ENCODE measurements at places on chromosomes 2 and 18.

DNA sequence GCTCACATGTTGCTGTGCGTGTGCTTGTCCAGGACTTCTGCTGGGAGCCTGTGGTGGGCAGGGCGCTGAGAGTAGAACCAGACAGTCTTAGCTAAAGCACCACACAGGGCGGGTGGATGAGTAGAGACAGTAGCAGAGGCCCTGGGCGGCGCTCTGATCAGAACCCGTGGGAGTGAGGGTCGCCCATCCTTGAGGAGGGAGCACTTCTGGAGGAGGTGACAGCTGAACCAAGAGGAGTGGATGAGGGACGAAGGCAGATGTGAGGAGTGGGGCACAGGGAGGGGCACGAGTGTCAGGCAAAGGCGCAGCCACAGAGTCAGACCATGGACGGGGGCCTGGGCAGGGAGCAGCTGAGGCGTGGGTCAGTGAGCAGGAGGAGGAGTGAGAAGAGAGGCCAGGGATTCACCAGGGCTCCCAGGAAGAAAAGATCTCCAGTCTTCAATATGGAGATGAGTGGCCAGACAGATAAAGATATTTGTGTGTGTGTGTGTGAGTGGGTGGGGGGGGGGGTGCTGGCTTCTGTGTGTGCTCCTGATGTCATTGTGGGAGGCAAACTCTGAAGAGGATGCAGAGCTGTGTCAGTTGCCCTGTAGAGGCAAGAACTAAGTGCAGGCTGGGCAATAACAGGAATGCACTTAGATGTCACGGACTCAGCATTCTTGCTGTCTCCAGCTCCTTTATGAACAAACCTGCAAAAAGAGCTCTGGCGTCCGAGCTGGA lies 79.6 kb downstream of the TPO start:
- DNase-seq: no peak

- DNase-seq: no peak
Observed at GRCh38 chr18:7590826-7591560, 23.9 kb downstream of the PTPRM start.

DNA sequence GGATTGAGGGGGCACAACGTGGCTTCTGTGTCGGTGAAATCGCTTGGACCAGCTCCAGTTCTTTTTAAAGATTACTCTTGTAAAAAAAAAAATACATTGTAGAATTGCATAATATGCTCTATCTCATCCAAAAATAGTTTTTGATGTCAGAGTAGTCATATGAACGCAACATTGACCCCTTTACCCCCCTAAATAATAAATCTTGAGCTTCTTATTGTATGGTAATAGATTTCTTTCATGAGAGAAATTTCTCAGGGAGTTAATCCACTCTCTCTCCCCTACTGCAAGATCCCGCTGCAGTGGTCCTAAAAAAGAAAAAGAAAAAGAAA lies 50.2 kb upstream of the PAIP2B start:
- DNase-seq: no peak

GRCh38 chr2:121976926-121977325 lies 221.5 kb downstream of the TSN start:
- DNase-seq: no peak

- no peak for DNase-seq
Observed at GRCh38 chr2:128270672-128271596, 47.7 kb downstream of the HS6ST1 start.

- no peak for DNase-seq
Observed at GRCh38 chr2:147792966-147793617, 51.7 kb upstream of the ACVR2A start.

DNA sequence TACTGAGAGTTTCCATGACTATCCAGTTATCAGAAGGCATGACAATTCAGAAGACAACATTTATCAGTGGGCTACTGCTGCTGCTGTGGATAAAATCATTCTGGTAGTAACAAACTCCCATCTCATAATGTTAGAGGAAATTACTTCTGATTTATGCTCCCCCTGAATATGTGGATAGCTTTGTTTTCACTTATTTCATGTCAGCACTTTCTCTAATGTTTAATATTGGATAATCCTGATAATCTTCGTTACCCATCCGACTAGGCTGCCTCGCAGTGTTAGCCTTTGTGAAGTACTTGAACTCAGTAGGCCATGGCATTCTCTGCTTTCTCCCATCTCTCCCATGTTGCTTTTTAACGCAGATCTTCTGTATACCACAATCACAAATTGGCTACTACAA lies 28.4 kb downstream of the COX7A2L start:
- DNase-seq: no peak

DNA sequence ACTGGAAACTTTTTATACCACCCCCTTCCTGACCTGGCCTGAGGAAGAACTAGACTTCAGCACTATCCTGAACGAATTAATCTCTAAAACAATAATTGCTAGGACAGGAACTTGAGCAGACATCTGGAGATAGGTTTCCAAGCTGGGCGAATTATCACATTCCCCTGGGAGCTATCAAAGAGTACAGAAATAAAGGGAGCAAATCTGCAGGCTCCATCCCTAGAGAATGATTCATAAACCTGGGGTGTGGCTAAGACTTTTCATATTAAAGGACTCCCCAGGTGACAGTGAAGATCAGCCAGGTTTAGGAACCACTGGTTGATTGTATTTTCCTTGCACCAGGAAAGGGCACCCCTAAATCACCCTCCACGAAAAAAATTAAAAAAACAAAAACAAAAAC lies 105.6 kb upstream of the NOL4 start:
- DNase-seq: no peak

GRCh38 chr2:112712903-112713584 lies 7.8 kb upstream of the NT5DC4 start:
- no peak for DNase-seq

GRCh38 chr2:71930049-71930681 lies 217.5 kb downstream of the CYP26B1 start:
- no peak for DNase-seq

DNA sequence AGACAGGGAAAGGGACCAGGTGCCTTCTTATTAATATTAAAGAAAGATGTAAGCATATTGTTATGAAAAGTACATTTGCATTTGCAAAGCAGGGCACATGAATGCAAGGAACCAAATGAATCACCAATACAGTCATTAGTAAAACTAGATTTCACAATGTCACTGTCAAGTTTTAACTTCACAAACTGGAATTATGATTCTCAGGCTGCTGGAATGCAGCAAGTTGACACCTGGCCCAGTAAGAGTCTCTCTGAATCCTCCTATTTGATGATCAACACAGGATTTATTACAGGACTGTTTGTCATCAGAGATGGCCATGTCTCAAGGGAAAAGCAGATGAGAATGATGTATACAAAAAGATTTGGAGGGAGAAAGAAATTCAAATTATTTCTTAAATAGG lies 72.9 kb upstream of the STK39 start:
- no peak for DNase-seq

- no peak for DNase-seq
Observed at GRCh38 chr2:219687882-219688559, 60.6 kb downstream of the SLC4A3 start.

DNA sequence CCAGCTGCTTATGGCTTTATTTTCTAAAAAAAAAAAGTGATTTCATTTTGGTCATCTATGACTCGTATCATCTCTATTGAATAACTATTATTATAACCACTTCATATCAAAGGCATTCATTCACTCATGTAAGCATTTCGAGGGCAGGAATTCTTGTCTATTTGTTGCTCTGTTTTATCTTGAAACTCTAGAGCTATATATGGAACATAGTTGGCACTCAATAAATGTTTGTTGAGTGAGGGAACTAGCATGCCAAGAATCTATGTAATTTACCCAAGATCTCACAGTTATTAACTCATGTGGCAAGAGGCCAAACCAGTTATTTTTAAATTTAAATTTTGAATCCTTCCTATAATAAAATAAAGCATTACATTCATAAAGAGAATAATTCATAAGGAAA lies 470.1 kb downstream of the TMX3 start:
- no peak for DNase-seq

DNA sequence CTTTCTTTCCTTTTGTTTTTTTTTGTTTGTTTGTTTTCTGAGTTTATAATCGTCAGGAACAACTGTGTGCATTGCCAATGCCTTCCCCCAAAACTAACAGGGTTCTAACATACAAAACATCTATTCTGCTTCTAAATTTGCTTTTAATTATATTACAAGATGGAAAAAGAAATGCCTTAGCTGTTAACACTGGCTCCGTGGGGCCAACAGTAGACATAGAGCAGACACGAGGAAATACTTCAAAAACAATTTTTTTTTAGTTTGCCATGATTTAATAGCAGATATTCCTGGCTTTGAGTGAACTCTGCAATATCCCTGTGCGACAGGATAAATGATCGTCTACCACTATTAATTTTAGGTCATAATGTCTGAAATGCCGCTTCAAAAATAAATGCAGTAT lies 153.3 kb upstream of the HNRNPA3 start:
- no peak for DNase-seq

DNA sequence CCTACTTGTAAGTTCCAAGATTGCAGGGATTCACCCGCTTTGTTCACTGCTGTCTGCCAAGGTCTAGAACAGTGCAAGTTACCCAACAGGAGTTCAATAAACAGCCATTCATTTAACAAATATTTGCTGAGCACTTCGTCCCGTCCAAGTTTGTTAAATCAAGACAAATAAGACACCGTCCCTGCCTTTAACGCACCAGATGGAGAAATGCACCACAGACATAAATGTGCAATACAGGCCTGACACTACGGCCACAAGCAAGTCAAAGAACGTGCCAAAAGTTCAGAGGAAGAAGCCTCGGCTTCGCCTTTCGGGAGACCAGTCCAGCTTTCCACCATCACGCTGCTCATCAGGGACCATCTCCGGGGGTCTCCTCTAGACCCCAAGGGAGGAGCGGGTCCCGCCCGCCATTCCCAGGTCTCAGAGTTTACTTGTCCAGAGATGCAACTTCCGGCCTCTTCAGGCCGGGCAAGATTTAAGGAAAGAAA lies 429 bp downstream of the C2orf76 start:
- no peak for DNase-seq

DNA sequence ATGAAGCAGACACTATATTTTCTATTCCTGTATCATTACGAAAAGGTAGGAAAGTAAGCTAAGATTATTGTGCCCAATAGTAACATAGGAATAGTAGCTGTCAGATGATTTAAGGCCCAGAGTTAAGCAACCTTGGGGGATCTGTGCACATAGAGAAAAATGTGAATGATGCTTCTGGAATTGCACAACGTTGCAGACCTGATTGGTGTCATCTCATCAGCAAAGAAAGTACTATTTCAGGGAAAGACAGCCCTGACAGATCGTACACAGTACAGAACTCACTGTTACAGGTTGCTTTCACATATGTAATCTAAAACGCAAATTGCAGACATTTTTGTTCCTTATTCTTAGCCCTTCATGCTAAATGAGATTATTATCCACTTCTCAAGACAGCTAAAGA lies 535.9 kb downstream of the TRIB2 start:
- no peak for DNase-seq

DNA sequence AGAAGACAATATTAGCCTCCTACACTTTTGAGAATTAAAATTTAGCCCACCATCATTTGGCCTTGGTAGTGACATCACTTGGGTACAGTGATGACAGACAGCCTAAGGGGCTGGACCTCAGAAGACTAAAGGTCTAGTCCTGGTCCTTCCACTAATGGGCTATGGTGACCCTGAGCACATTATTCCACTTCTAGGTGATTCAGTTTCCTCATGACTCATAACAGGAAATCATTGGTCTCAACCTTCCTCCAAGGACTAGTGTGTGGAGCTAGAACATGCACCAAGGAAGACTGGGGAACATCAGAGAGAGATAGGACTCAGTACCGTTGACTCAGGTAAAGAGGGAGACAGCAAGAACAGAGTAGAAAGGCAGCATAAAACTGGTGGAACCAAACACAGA lies 64.0 kb downstream of the TFCP2L1 start:
- DNase-seq: peak; percentile 15

DNA sequence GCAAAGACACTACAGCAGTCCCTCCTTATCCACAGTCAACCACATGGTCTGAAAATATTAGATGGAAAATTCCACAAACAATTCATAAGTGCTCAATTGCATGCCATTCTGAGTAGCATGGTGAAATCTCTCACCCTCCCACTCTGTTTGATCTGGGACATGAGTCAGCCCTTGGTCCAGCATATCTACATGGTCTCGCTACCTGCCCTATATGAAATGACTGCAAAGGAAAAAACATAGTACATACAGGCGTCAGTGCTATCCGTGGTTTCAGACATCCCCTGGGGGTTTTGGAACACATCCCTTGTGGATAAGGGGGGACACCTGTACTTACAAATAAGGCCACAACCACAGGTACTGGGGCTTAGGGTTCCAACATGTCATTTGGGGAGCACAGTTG lies 73.7 kb downstream of the CABLES1 start:
- no peak for DNase-seq

GRCh38 chr2:212970132-212970531 lies 181.3 kb downstream of the IKZF2 start:
- no peak for DNase-seq

DNA sequence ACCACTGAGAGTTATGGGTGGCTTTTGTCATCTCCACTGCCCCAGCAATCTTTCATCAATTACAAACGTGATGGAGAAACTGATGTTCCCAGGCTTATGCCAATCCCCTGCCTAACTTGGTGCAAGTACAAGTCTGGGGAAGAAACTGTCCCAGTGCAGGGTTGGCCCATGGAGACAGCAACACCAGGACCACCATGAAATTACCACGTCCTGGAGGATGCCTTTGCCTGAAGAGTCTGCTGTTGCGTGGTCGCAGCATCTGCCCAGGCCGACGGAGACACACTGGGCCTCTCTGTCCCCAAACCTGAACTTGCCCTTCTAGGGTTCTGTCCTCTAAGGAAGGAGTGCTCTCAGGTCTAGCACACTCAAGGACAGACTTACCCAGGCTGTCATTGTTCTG lies 496.8 kb upstream of the RAB6C start:
- no peak for DNase-seq

- DNase-seq: no peak
Observed at GRCh38 chr2:176193048-176193447, 4.6 kb downstream of the HOXD1 start.

DNA sequence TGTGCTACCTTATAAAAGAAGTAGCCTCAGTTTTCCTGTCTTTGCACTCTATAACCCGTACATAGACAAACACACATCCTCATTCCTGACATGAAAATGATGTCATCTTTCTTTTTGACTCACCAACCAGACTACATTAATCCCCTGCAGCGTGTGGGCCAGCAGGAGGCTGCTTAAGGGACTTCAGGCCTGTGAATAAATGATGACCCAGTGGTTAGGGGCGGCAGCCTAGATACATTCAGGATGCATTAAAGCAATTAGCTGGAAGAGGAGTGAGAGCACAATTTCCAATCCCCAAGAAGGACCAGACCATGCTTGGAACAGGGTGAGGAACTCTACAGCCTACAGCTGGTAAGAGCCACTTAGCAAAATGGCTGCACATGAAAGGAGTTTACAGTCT lies 57.3 kb upstream of the KLF7 start:
- no peak for DNase-seq

DNA sequence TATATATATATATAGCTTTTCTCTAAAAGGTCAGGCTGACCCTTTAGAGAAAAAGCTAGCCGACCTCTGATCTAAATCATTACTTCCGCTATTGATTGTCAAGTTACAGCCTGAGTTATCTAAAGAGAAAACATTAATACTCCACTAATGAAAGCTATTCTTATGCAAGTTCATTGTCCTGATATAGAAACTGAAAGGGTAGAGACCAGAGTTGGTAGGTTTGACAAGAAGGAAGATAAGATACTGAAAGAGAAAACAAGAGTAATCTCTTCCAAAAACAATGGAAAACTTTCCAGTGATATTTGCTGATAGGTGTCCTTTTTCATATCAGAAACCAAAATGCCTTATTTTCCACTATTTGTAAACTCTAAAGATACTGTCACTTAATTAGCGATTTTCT lies 62.8 kb upstream of the SLC39A10 start:
- no peak for DNase-seq

Measured in Panc1 (cell line).